ENCODE measurements at places on chromosomes 12 and 14.

GRCh38 chr14:76761136-76761959 lies at the start of gene VASH1:
VASH1 (plus strand) TSS chr14:76761468; CDS start chr14:76762822, 1,354 bp downstream.
- DNase-seq: peak; percentile 73

DNA sequence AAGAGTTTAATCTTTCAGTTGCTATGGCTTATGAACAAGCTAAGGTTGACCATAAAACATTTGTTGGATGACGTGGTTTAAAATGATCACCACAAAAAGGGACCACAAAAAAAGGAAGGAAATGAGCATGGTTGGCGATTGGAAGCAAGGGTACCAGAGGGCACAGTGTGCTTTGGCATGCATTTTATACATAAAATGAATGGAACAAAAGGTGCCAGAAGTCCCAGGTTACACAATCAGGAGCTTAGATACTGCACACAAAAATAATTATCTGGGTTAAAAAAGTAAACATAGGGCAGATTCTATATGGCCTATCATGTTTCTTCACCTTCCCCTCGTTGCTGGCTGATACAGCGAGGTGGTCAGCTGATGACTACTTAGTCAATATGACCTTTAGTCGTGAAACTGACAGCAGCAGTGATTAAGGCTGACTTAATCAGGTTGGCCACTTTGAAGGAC lies 50.7 kb downstream of the ZC3H14 start:
- DNase-seq: no peak

DNA sequence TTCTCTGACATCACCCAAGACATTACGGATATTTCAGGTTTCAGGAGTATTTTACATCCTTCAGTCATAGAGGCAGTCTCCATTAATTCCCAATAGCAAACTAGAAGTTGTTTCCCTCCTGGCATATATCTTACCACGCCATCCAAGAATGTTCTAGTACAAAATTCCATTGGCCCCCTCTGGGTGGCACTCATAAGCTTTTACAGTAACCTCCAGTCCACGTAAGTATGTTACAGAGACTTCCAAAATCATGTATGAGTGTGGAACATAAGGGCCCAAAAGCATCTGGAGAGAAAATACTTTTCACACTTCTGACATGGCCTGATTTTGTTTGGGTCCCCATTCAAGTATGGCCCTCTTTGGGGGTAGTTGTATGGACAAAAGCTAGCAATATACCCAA lies 58.1 kb upstream of the DHRS4 start:
- DNase-seq: no peak

GRCh38 chr14:63996625-63997220 lies 143.9 kb downstream of the SYNE2 start:
- DNase-seq: no peak

- no peak for DNase-seq
These were observed 209.7 kb upstream of the ATP2B1 start for GRCh38 chr12:89918172-89918846.

- no peak for DNase-seq
These were observed 65.3 kb downstream of the PRIMA1 start for GRCh38 chr14:93723001-93723400.

Measured in hindlimb muscle (tissue), 1 donor.